ENCODE measurements at places on chromosomes 7 and 10.

DNA sequence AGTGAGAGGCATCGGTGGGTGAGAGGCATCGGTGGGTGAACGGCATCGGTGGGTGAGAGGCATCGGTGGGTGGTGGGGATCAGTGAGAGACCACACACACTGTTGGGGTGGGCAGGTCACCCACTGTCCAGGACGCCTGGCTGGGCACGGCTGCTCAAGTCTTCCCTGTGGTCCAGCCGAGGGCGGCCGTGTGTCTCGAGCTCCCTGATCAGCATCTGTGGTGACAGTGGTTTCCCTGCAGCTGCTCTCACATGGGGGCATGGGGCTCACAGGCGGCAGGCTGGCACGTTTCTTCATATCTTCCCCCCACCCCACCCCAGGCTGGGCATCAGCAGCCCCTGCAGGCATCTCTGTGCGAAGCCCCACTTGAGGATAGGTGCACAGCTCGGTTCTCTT, 78.2 kb downstream of the NKX6-2 start:
- no peak for DNase-seq

DNA sequence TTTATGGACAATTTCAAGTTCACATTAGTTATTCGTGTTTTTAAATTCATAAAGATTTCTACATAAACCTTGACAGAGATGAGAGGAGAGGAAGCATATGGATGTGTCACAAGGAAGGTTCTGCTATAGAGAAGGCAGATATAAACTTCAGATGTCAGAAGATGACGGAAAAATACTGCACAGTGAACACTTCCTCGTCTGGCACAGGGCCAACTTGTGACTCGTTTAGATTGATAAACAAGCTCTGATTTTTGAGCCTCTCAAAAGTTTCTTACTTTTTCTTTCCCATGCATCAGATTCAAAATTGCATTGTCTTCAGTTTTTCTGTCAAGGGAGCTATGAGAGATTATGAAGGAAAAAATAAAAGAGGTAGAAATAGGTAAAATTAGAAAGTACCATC, 156.4 kb upstream of the MINDY3 start:
- DNase-seq, result no peak

GRCh38 chr7:94971051-94971867, 63.9 kb downstream of the PPP1R9A start:
- no peak for DNase-seq

GRCh38 chr10:4247379-4247778, 462.4 kb upstream of the KLF6 start:
- no peak for DNase-seq

- no peak for DNase-seq
Observed at GRCh38 chr10:63388421-63389031, 77.3 kb downstream of the JMJD1C start.

DNA sequence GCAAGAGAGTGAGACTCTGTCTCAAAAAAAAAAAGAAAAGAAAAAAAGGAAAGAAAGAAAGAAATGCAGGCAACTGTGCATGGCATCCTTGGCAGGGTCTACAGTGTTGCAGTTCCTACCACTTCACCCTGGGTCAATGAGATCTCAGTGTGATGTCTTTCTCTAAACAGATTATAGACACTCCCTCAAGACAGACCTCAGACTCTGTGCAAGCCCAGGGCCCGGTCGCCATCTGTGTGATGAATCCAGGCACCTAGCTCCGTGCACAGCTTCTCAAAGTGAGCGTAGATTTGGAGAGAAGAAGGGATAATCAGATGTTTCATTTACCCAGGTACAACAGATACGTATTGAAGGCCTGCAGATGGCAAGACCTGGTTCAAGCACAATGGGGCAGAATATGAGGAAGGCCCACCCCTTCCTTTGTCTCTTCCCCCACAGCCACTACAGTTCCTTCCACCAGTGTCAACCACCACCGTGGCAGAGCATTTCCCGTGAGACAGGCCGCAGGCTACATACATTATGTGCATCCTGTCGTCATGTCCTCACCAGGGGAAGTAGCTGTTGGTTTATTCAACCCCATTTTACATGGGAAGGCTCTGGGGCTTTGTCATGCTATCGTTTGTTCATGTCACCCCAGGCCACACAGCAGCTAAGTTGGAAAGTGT, 471.7 kb upstream of the GALNT17 start:
- no peak for DNase-seq

DNA sequence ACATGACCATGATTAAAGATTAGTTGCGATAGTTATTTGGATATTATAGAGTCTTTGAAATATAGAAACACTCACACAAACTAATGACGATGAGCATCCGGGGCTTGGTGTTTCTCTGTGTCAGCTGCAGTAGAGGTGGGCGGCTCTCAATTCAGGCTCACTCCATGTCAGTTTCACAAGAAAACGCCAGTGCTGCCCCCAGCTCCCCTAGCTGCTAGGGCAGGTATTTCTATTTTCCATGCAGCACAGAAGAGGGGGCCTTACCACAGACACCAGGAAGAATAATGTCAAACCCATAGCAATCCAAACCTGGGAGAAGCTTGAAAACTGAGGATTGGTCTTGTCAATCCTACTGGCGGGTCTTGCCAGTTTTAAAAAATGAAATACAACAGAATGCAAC, 197.1 kb downstream of the PHTF2 start:
- DNase-seq, result no peak

GRCh38 chr7:139394540-139394939, 34.8 kb downstream of the LUC7L2 start:
- DNase-seq, result no peak

GRCh38 chr7:30436518-30436917, 42.1 kb downstream of the NOD1 start:
- DNase-seq, result no peak

GRCh38 chr10:87918254-87918859, 54.9 kb downstream of the PTEN start:
- no peak for DNase-seq

DNA sequence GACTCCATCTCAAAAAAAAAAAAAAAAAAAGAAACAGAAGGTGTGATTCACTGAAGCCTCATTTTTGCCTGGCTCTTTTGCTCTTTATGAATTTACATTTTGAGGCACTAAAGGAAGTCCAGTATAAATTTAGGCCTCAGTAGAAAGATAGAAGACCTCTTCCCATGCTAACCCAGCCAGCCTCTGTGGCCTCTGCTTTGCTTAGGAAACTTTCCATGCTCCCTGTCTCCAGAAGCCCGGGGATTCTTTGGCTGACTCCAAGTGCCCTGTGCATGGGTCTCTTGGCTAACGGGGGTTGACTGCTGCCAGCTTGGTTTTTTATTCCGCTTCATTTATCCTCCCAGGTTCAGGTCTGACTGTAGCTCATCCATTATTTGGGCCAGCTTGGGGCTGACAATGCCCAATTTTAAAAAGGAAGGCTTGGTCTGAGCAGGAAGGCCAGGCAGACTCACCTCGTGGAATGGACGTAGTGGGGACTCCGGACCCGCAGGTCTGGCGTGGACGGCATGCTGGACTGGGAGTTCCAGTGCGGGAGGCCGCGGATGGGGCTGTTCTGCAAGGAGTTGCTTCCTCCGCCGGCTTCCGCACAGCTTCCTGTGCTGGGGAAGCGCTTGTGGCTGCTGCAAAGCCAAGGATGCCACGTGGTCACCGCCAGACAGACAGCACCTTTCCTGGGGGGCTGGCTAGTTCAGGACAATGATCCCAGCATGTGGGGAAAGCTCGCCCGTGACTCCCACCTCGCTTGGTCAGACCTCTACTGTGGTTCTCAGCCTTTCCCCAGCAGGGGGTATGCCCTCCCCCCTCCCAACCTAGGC, 72.3 kb downstream of the PRPF18 start:
- DNase-seq, result no peak

DNA sequence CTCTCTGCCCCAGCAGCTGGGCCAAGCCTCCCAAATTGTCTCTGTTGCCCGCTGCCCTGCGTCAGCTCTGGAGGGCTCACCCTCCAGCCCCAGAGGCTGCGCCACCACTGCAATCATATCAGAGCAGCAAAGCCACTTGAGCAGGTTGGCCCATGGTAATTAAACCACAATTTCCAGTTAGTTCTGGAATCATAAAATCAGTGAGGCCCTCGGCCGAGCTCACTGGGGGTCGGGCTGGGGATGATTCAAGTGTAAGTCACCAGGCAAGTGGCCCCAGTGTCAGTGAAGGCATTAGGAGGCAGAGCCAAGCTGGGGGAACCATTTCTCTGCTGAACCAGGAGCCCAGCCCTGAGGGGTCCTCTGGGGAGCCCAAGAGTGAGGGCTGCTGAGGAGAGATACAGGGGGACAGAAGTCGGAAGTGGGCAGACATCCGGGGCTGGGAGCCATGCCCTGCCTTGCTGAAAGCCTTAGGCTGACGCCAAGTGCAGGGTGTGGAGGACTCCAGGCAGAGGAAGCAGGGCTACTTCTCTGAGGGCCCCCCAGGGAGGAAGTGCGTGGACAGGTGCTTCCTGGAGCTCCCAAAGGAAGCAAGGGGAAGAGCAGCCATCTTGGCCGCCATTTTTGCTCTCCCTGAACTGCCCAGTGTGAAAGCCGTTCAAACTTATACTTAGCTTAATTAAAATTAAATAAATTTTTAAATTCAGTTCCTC, 29.5 kb upstream of the SLC29A3 start:
- no peak for DNase-seq

DNA sequence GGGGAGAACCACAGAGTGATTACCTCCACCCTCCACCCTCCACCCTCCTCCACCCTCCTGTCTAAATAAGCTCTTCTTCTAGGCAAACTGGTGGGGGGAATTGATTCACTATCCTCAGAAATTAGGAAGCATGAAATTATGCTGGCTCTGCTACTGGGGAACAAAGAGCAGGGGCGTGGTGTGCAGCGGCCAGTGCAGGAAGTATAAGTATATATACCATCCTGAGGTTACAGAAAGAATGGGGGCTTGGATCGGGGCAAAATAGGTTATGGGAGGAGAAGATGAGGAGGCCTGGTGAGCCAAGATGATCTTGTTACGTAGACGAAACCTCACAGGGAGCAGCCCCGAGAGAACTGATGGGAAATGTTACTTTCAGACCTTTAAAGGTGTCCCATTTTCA, 49.1 kb downstream of the SYPL1 start:
- no peak for DNase-seq

- no peak for DNase-seq
Observed at GRCh38 chr10:13853854-13854253, 267.1 kb downstream of the PRPF18 start.

- no peak for DNase-seq
Observed at GRCh38 chr10:12782537-12782936, 219.0 kb downstream of the CCDC3 start.

DNA sequence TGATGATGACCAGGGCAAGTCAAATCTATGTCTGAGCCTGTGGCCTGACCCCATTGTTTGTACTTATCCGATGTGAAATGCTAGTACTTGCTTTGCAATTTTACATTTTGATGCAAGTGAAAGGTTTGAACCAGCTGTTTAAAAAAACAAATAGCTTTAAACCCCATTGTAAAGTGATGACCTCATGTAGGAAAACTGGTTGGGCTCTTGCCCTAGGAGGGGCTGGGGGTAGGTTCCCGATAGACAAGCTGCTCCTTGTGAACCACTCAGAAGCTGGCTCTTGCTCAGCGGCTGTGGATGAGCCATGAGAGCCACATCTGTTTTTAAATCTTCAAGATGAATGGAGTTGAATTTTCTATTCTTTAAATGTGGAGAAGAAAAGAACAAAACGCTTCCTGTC, 185.3 kb downstream of the WDR11 start:
- DNase-seq, result peak; percentile 75

GRCh38 chr10:17452060-17452841, 2.1 kb downstream of the ST8SIA6 start:
- no peak for DNase-seq

- no peak for DNase-seq
Observed at GRCh38 chr7:38189231-38189938, 11.3 kb downstream of the STARD3NL start.

DNA sequence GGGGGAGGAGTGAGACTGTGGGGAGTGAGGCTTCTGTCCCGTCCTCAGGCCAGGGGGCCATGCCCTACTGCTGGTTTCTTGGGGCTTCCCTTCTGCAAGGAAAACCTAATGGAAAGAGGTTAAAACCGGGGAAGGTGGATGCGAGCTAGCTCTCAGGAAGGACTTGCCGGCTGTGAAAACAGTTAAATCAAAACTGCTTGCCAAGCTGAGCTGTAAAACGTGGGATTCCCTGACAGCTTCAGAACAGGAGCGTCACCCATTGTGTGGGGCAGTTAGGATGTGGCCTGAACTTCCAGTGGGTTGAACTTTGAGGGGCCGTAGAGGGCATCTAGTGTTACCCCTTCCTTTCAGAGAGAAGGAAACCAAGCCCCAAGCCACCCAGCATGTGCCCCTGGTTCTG, 13.1 kb downstream of the TSPAN15 start:
- DNase-seq, result no peak

GRCh38 chr10:15588635-15589508, 130.8 kb downstream of the ITGA8 start:
- no peak for DNase-seq

GRCh38 chr7:2149672-2150444, 82.9 kb downstream of the MAD1L1 start:
- DNase-seq, result no peak

- DNase-seq, result no peak
Observed at GRCh38 chr10:24622781-24623301, 100.8 kb downstream of the ARHGAP21 start.

GRCh38 chr10:3969876-3970666, 185.1 kb upstream of the KLF6 start:
- no peak for DNase-seq

GRCh38 chr7:3510101-3511020, 209.3 kb downstream of the SDK1 start:
- no peak for DNase-seq

DNA sequence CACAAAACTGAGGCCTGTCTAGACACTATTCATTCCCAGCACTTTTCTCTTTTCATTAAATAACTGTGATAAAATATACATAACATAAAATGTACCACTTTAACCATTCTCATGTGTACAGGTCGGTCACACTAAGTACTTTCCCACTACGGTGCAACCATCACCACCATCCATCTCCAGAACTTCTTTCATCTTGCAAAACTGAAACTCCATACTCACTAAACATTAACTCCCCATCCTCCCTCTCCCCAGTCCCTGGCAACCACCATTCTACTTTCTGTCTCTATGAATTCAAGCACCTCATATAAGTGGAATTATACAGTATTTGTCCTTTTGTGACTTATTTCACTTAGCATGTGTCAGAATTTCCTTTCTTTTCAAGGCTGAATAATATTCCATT, 53.0 kb downstream of the ARHGAP12 start:
- DNase-seq, result no peak

DNA sequence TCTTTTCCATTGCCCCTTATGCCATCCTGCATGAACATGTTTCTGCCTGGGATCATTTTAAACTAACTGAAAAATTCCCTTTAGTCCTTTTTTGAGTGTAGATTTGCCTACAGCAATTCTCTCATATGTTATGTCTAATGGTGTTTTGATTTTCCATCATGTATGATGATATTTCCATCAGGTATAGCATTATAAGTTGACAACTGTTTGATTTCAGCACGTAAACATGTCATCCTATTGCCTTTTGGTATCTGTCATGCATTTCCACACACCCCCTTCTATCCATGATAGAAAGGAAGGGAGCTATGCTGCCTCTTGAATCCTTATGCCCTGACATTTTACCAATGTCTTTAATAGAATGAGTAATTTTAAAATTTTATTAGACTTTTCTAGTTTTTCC, 116.8 kb downstream of the ZPBP start:
- no peak for DNase-seq

Data from foreskin keratinocyte (primary cell).